Right atrium auricular region (tissue), 2 donors: ENCODE measurements at places on chromosomes 7 and 10. TPM values are rescaled to one million over a fixed set of nuclear protein-coding genes. Genes with fewer than 3 reads are reported as not detected.
A peak's percentile ranks its signal among the peaks of the same experiment; 100 is the strongest.

The GDF10 gene
- 0.63 TPM for total RNA-seq

The CCDC186 gene
- total RNA-seq: 13.0 TPM

- H3K27me3 ChIP-seq: no peaks in the 10 kb centered on the region
- no peaks in the 10 kb centered on the region for H3K4me1 ChIP-seq
- no peak overlapping the region for H3K27ac ChIP-seq
- DNase-seq: no peak
- H3K36me3 ChIP-seq: no peaks in the 10 kb centered on the region
- H3K4me3 ChIP-seq: no peak overlapping the region
These were observed 50.0 kb downstream of the SRI start for GRCh38 chr7:88169717-88170320.

GRCh38 chr10:62581351-62581750 is 207.2 kb downstream of the ZNF365 start:
- H3K4me3 ChIP-seq: no peak overlapping the region
- H3K27me3 ChIP-seq: no peaks in the 10 kb centered on the region
- no peak for DNase-seq
- H3K4me1 ChIP-seq: no peaks in the 10 kb centered on the region

DNA sequence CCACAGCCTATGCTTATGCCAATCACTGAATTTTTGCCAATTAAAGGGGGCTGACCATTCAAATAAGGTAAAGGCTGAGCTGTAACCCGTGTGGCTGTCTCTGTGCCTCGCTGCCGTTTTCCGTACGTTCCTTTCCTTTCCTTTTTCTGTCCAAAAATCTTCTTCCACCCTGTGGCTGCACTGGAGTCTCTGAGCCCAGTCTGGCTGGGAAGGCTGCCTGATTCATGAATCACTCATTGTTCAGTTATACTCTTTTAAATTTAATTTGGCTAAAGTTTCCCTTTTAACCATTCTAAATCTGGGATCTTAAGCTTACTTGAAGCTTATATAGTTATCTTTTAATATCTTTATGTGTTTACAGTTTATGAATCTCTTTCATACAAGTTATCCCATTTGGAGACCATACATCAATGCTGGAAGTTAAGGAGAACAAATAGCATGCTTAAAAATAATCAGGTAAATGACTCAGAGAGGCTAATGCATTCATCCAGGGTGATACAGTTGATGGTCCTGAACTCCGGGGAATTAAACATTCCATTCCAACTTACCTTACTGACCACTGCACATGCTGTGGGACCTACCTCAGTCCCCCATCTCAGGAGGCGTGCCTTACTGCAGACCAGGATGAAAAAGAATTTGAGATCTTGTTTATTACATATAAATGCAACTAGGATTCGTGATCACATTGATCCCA is 385.3 kb upstream of the ADARB2 start:
- no peak overlapping the region for H3K4me3 ChIP-seq
- no peak overlapping the region for H3K27ac ChIP-seq
- no peak for DNase-seq
- H3K27me3 ChIP-seq: no peaks in the 10 kb centered on the region
- no peaks in the 10 kb centered on the region for H3K4me1 ChIP-seq

DNA sequence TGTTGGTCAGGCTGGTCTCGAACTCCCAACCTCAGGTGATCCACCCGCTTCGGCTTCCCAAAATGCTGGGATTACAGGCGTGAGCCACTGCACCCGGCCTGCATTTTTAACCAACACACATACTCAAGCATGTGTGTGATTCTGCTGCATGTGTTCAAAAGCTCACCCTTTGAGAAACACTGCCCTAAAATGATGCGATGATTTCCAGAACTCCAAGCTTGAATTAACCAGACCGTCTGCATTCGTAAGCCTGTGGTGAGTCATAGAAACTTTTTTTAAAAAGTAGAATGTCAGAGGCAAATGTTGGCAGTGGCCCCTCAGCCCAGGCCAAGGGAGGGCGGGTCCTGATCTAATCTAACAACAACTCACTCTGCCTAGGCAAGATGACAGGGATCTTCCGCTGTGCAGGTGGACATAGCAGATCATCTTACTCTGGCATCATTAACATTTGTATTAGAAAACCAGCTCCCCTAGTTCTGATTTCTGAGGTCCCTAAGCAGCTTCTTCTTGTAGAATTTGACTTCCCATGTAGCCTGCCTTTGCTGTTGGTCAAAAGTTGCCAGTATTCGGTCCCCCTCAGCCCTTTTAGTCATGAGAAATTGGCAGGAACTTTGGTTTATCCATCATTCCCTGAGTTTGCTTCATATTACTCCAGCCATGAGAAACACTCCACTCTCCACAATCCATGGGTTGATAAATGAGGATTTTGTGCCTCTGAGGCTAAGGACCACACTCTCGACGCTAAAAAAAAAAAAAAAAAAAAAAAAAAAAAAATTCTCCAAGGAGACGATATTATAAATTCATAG is 190.4 kb downstream of the SKIDA1 start:
- DNase-seq: peak; percentile 87
- H3K27me3 ChIP-seq: no peaks in the 10 kb centered on the region
- no peaks in the 10 kb centered on the region for H3K4me1 ChIP-seq
- peak overlapping the region; percentile 48 for H3K27ac ChIP-seq
- H3K36me3 ChIP-seq: no peaks in the 10 kb centered on the region

DNA sequence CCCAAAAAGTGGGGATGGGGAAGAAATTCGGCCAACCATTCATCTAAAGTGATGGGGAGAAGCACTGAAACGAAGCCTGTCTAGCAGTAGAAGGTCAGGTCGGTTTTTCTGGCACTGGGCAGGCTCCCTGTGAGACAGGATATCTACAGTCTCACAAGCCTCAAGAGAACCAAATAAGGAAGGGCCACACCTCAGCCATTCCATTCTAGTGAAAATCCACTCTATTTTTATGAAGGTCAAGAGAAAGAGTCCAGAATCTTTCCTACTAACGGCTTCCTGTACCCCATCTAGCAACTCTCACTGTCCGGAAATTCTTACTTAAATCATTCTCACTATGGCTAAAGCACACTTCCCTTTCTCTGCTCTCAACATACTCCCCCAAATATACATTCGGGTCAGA is 267.1 kb downstream of the PRPF18 start:
- H3K4me3 ChIP-seq: no peak overlapping the region
- no peaks in the 10 kb centered on the region for H3K27me3 ChIP-seq
- no peak for DNase-seq
- no peaks in the 10 kb centered on the region for H3K36me3 ChIP-seq
- H3K4me1 ChIP-seq: no peaks in the 10 kb centered on the region
- H3K27ac ChIP-seq: peak overlapping the region; percentile 62

The PROSER2 gene
- total RNA-seq: 3.1 TPM

DNA sequence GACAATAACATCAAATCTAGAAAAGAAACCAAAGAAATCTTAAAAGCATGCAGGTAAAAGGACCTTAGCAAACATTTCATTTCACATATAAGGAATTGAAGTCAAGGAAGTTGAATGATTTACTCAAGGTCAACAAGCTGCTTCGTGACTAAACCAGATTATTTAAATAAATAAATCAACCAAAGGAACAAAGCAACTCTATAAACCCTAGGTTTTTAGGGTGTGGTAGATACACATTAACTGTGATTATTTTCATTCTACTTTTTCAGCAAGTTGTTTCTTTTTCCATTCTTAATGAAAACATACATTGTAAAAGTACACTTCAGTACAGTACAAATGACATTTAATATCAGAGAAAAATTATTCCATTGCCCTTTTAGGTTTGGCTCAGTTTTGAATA is 382.0 kb upstream of the STEAP1 start:
- H3K4me3 ChIP-seq: no peak overlapping the region
- no peaks in the 10 kb centered on the region for H3K27me3 ChIP-seq
- no peaks in the 10 kb centered on the region for H3K36me3 ChIP-seq

DNA sequence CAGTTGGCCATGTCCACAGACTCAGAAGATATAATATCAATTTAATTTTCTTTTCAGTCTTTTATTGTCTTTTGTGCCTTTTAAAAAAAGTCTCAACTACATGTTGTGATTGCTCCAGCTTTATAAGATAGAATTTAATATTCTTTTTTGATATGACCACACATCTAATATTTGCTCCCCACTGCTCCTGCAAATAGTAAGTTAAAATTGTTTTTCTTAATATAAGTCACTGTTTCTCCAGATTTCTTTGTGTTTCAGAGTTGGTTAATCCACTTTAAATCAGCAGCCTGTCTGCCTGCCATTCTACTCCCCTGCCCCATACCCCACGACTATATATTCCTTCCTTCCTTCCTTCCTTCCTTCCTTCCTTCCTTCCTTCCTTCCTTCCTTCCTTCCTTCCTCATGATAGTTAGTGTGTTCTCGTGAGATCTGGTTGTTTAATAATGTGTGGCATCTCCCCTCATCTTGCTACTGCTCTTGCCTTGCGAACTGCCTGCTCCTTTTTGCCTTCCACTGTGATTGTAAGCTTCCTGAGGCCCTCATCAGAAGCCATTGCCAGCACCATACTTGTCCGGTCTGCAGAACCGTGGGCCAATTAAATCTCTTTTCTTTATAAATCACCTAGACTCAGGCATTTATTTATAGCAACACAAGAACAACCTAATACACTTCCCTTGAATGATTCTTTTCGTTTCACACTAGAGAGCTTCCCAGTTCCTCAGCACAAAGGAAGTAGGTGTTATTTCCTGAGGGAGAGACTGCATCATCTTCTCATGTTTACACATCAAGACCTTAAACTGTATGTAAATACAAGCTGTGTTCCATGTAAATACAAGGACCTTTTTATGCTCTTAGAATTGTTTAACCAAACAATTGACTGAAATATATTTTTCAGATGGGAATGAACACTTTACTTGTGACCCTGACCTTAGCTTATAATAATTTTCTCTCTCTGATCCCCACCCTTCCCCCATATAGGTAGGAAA is 24.5 kb downstream of the TAS2R16 start:
- H3K27ac ChIP-seq: no peak overlapping the region
- no peaks in the 10 kb centered on the region for H3K36me3 ChIP-seq
- H3K4me3 ChIP-seq: no peak overlapping the region
- no peak for DNase-seq
- H3K27me3 ChIP-seq: no peaks in the 10 kb centered on the region

GRCh38 chr7:41702635-41703371 is at the start of gene INHBA:
TSS of gene INHBA (minus strand) at chr7:41703090. CDS start at chr7:41700374, 2,716 bp downstream.
- H3K27me3 ChIP-seq: no peaks in the 10 kb centered on the region
- H3K4me1 ChIP-seq: no peaks in the 10 kb centered on the region
- peak; percentile 81 for DNase-seq

The LIPM gene
- total RNA-seq: 0.83 TPM

- no peak overlapping the region for H3K4me3 ChIP-seq
- no peaks in the 10 kb centered on the region for H3K36me3 ChIP-seq
- H3K27ac ChIP-seq: no peak overlapping the region
- H3K27me3 ChIP-seq: no peaks in the 10 kb centered on the region
- peaks cover 26% of the 10 kb centered on the region for H3K4me1 ChIP-seq
These were observed 12.2 kb downstream of the TES start for GRCh38 chr7:116222501-116222900.

GRCh38 chr7:38070718-38071117 is 107.3 kb upstream of the STARD3NL start:
- H3K4me1 ChIP-seq: no peaks in the 10 kb centered on the region
- no peak for DNase-seq
- H3K27ac ChIP-seq: no peak overlapping the region
- H3K4me3 ChIP-seq: no peak overlapping the region

DNA sequence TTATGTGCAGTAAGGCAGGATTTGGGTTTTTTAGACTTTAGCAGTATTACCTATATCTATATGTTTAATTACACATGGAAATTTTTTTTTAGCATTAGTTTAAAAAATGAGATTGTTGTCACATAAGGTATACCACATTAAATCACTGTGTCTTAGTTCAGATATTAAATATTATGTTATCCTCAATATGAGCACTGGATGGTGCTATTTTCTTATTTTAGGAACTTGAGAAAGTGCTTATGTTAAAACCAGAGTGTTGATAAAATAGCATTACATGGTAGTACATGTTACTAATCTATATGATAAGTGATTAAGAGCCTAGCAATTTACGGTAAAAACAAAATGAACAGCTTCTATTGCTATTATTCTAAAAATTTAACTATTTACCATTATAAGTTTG is 28.8 kb downstream of the MIOS start:
- no peak overlapping the region for H3K4me3 ChIP-seq
- H3K27ac ChIP-seq: no peak overlapping the region
- DNase-seq: no peak
- no peaks in the 10 kb centered on the region for H3K4me1 ChIP-seq

The DBF4 gene
- 1.6 TPM for total RNA-seq

GRCh38 chr10:114188001-114188400 is 8.8 kb downstream of the TDRD1 start:
- no peaks in the 10 kb centered on the region for H3K4me1 ChIP-seq
- H3K27me3 ChIP-seq: no peaks in the 10 kb centered on the region
- no peaks in the 10 kb centered on the region for H3K36me3 ChIP-seq
- H3K4me3 ChIP-seq: no peak overlapping the region

The DEPP1 gene
- total RNA-seq: 143 TPM

DNA sequence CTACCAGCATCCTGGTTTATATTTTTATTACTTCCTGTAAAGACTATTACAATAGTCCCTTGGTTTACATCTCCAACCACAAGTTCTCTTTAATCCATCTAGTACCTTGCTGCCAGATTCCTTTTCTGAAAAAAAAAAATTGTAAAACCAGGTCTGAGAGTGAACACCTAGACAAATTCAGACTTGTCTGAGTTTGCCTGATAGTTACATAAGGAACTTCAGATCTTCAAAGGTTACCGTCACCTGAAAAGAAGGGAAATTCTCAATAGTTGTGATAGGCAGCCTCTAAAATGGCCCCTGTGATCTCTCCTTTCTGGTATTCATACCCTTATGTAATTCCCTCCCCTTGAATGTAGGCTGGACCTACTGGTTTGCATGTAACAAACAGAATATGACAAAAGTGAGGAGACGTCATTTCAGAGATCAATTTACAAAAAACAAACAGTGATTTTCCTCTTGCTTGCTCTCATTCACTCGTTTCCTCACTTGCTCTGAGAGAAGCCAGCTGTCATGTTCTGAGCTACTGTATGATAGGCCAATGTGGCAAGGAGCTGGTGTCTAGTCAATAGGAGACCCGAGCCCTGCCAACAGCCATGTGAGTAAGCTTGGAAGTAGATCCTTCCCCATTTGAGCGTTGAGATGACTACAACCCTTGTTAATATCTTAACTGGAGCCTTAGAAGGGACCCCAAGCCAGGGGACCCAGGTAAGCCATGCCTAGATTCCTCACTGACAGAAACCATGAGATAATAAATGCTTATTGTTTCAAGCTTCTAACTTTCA is 110.9 kb upstream of the LSM8 start:
- no peak for DNase-seq
- H3K27me3 ChIP-seq: no peaks in the 10 kb centered on the region
- no peak overlapping the region for H3K27ac ChIP-seq
- no peaks in the 10 kb centered on the region for H3K4me1 ChIP-seq
- H3K4me3 ChIP-seq: no peak overlapping the region

- H3K27ac ChIP-seq: no peak overlapping the region
- DNase-seq: no peak
- no peak overlapping the region for H3K4me3 ChIP-seq
- peaks cover 17% of the 10 kb centered on the region for H3K27me3 ChIP-seq
- H3K36me3 ChIP-seq: no peaks in the 10 kb centered on the region
These were observed 351.2 kb downstream of the DNAJB6 start for GRCh38 chr7:157687845-157688532.

- H3K4me3 ChIP-seq: no peak overlapping the region
- H3K27ac ChIP-seq: no peak overlapping the region
- DNase-seq: no peak
- no peaks in the 10 kb centered on the region for H3K36me3 ChIP-seq
- peaks cover 3% of the 10 kb centered on the region for H3K4me1 ChIP-seq
These were observed 188.7 kb upstream of the KAT6B start for GRCh38 chr10:74637685-74638084.

The ADIRF gene
- total RNA-seq: 195 TPM

GRCh38 chr10:66882271-66882670 is 43.6 kb upstream of the LRRTM3 start:
- H3K27me3 ChIP-seq: no peaks in the 10 kb centered on the region
- H3K4me3 ChIP-seq: no peak overlapping the region
- H3K4me1 ChIP-seq: no peaks in the 10 kb centered on the region
- no peak overlapping the region for H3K27ac ChIP-seq
- no peaks in the 10 kb centered on the region for H3K36me3 ChIP-seq

The FAM237B gene
- not detected for total RNA-seq
